ENCODE measurements at places on chromosomes 5 and 9.

GRCh38 chr5:140372971-140373487 is 13.0 kb downstream of the SLC4A9 start:
- no peaks in the 10 kb centered on the region for H3K27me3 ChIP-seq
- H3K4me3 ChIP-seq, result no peak overlapping the region
- DNase-seq, result peak; percentile 48
- H3K27ac ChIP-seq, result no peak overlapping the region
- H3K36me3 ChIP-seq, result no peaks in the 10 kb centered on the region
- H3K4me1 ChIP-seq, result no peaks in the 10 kb centered on the region

GRCh38 chr5:140322751-140323731 is 20.1 kb upstream of the PFDN1 start:
- H3K27ac ChIP-seq, result no peak overlapping the region
- no peaks in the 10 kb centered on the region for H3K4me1 ChIP-seq
- H3K36me3 ChIP-seq, result no peaks in the 10 kb centered on the region
- no peak for DNase-seq
- H3K27me3 ChIP-seq, result no peaks in the 10 kb centered on the region

- no peak overlapping the region for H3K4me3 ChIP-seq
- H3K36me3 ChIP-seq, result no peaks in the 10 kb centered on the region
- DNase-seq, result no peak
- no peak overlapping the region for H3K27ac ChIP-seq
- peaks cover 21% of the 10 kb centered on the region for H3K4me1 ChIP-seq
Measured at GRCh38 chr9:127155314-127155960, 33.0 kb upstream of the ANGPTL2 start.

DNA sequence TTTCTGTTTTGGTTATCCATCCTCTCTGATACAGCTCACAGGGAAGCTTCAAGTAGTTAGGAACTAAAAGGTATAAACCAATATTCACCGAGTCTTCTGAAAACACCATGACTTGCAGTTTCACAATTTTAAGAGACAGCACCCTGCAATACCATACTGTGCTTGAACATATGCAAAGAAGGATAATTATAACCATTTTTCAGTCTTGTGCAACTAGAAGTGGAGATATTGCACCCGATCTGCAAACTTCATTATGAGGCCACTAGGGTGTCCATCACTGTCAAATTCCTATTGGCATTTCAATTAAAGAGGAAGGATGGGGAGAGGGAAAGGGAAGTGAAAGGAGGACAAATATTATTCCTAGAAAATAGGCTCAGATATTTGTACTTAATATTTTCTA is 32.4 kb upstream of the CEP120 start:
- peaks cover 18% of the 10 kb centered on the region for H3K4me1 ChIP-seq
- H3K27ac ChIP-seq, result no peak overlapping the region
- peak overlapping the region; percentile 42 for H3K4me3 ChIP-seq
- peak; percentile 61 for DNase-seq
- no peaks in the 10 kb centered on the region for H3K36me3 ChIP-seq

DNA sequence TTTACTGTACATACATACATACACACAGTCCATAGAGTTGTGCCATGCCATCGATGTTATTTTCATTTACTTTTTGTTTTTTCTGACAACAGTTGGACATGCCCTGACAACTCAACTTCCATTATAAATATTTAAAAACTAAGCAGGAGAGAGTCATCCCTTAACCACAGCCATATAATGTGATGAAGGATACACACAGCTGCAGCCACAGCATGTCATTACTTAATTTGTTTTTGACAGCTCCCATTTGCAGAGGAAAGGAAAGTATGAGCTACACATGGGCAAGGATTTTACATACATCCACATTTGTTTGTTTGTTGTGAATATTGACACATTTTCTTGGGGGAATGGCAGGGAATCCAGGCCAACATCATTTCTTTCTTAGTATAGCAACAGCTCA is 91.5 kb upstream of the TUT7 start:
- no peak overlapping the region for H3K4me3 ChIP-seq
- H3K4me1 ChIP-seq, result no peaks in the 10 kb centered on the region
- no peaks in the 10 kb centered on the region for H3K27me3 ChIP-seq
- H3K27ac ChIP-seq, result no peak overlapping the region

DNA sequence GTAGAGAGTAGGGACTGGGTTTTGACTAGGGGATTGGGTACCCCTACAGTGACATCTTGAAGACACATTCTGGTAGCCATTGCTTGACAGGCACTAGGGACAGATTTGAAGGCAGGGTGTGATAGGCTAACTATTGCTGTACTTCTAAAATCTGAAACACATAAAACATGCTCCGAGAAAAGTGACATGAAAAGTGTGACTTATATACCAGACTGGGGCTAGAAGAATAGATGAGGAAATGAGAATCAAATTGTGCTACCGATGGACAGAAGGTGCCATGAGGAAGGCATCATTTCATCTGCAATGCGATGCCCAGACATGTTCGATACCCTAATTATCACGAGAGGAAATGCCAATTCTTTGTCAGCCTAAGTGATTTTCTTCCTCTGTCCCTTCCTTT is 475.8 kb downstream of the SPOCK1 start:
- H3K4me1 ChIP-seq, result no peaks in the 10 kb centered on the region
- no peak for DNase-seq
- H3K27ac ChIP-seq, result no peak overlapping the region

DNA sequence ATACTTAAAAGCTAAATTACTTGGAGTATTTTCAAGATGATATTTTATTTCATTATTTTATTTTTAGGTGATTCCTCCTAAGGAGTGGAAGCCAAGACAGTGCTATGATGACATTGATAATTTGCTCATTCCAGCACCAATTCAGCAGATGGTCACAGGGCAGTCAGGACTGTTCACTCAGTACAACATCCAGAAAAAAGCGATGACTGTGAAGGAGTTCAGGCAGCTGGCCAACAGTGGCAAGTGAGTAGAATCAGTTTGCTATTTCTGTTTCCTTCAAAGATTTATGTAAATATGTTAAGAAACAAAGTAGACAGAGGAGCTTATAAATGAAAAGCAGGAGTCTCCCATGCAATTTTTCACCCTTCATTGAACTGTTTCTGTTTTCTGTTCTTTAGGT is 47.8 kb downstream of the KDM4C start:
- H3K27ac ChIP-seq, result no peak overlapping the region
- no peak for DNase-seq
- no peaks in the 10 kb centered on the region for H3K27me3 ChIP-seq
- H3K4me1 ChIP-seq, result no peaks in the 10 kb centered on the region
- H3K4me3 ChIP-seq, result no peak overlapping the region

DNA sequence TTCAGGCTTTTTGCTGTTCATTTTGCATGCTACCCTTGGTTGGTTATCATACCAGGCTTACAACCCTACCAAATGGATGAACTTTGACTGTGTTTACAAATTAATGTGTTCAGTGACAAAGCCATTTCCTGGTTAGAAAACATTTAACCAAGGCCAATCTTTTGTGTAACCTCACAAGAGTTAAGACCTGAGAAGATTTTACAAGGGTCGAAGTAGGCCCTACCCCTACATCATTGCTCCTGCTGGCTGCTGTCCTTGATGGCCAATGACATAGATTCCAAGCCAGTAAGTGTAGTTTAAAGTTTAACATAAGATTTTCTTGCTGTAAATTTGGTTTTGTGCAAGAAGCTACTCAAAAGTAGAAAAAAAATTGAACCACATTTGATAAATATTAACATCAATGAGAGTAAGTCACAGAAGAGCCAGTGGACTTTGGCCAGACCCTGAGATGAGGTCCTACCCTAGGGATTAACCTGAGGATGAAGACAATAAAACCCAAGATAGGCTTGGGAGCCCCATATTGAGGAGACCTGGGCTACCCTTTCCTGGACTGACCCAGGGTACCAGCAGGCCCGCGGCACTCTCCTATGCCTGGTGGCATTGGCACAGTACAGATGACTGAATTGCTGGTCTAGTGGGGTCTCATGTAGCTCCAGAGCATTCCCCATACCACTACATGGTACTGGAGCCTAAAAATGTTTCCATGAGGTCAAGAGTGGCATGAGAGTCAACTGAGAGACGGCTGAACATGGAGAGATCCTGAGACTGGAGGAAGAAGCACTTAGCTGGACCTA is 8.3 kb downstream of the C1QTNF3 start:
- no peak overlapping the region for H3K27ac ChIP-seq
- H3K36me3 ChIP-seq, result no peaks in the 10 kb centered on the region
- no peaks in the 10 kb centered on the region for H3K27me3 ChIP-seq
- no peak for DNase-seq
- no peaks in the 10 kb centered on the region for H3K4me1 ChIP-seq
